ENCODE measurements at places on chromosomes 6 and 20.

DNA sequence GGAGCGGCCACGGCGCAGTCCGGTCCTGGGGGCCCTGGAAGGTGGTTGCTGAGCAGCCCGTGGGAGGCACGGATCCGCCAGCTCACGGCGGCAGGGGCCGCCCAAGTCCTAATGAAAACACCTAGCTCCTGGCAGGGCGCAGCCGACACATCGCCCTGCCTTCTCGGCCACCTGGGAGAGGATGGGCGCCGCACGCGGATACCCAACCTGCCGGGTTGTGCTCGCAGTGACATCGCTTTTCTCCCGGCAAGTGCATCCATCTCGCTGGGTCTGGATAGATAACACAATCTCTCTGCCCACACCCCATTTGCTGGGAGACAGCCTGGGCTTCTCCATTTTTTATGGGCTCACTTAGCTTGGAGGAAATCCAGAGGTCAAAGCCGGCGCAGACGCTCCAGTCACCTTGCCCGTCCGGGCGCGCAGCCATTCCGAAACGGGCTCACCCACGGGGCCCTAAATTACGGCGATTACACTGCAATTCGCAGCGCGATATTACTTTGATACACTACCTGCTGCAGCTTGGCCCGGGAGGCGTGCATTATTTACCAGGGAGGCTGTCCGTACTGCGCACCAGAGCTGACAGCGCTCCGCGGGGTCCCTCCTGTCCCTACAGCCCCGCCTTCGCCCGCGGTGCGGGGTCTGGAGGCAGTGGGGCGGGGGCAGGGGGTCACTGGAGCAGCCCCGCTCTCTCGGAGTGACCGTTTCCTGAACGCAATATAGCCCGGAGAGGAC lies 36.2 kb upstream of the CCDC167 start:
- DNase-seq: no peak

DNA sequence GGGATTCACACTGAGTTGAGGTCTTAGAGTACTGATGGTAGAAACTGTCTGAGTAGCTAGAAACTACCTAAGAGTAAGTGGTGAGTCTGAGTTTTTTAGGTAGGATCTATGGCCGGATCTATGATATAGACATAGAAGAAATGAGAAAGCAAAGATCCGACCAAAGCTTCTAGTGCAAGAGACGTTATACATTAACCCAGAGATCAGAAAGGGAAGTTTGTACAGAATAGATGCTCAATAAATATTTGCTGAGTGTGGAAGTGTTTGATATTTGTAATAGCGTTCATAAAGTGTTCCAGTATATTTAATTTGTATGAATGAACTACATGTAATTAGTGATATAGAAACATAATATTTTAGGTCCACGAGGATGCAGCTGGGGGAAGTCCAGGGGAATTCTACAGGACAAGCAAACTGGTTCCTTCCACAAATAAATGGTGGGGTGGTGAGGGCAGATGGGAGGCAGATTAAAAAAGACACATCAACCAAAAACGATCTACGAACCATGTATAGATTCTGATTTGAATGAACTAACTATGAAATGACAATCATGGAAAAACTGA lies 31.9 kb upstream of the JARID2 start:
- no peak for DNase-seq

DNA sequence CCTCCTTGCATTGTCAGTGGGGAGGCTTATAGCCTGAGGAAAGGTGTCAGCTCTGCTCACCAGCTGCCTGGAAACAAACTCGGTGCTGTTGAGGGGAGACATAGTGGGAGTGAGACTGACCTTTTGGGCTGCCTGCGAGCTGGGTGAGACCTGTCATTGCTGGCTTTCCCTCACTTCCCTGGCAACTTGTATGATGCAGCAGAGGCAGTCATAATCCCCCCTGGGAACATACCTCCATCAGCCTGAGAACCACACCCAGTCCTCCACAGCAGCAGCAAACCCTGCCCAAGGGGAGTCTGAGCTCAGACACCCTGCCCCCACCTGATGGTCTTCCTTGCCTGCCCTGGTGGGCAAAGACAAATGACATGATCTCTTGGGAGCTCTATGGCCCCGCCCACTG lies 521.2 kb upstream of the IMPG1 start:
- DNase-seq: no peak

GRCh38 chr20:44734938-44735337 lies 10.7 kb upstream of the KCNK15 start:
- DNase-seq: no peak

GRCh38 chr20:59150821-59151251 lies 12.8 kb upstream of the ZNF831 start:
- no peak for DNase-seq

GRCh38 chr6:12024699-12025434 lies 12.8 kb downstream of the HIVEP1 start:
- DNase-seq: no peak

GRCh38 chr6:42010185-42010891 lies 40.0 kb upstream of the TAF8 start:
- no peak for DNase-seq

DNA sequence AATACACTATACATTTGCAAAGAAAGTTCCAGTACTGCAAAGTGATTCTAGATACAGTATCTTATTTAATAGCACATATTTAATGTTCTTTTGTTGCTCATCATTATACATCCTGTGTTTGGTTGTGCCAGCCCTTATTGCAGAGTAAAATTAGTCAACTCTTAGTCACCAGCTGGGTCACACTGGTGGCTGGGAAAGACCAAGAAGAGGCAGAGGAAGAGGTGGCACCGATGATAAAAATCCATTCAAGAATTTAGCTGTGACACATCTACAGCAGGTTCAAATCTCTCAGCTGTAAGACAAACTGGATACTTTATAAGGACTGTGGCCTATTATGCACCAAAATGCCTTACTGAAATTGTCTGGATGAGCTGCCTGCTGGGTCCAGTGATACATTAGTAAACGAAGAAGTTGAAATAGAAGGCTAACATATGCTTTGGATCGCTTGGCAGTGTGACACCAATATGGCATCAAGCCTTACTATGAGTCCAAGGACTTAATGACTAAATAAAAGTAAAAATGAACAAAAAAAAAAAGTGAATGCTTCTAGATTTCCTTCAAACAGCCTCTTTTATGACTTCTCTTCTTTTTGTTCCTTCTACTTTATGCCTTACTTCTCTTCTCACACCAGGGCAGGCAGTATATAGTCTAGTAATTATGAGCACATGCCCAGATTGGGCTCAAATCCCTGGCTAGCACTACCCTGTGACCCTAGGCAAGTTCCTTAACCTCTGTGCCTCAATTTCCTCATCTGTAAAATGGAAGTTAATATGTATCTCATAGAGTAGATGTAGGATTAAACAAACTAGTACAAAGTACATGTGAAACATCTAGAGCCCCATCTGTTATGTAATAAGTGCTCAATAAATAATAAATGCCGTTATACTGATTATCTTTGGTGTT lies 29.4 kb upstream of the RNF8 start:
- no peak for DNase-seq

DNA sequence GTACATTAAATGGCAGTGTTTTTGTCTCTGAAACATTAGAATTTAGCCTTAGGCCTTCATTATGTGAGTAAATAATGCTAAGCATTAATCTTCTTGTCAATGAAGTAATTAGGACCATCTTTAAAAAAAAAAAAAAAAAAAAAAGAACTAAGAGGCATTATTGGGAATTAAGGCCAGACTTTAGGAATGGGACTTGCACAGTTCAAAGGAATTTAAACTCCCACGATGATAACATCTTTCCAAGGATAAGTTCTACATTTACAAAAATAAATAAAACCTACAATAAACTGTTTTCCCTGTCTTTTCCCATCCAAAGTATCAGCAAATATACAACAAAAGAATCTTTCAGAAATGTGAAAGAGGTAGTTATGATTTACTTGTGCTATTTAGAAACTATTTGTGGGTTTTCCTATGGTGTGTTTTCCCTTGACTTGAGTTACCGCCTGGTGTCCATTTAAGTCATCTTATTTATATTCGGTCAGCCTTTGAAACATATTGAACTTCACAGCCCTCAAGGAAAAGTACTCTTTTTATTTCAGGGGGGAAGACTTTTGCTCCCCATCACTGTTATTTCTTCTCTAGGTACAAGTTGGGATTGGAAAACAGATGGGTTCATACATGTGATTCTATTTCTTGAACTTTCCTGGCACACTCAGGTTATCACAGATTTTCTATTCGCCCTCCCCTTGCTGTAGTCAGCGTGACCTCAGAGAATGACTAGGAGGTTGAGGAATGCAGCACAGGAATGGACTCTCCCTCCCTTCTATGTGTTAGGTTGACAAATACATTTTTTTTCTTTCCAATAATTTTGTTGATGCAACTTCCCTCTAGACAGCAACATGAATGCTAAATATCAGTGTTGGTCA lies 13.6 kb downstream of the STMND1 start:
- DNase-seq: peak; percentile 56
